Stimulated activated CD8-positive, alpha-beta memory T cell treated with anti-CD3 and anti-CD28 coated beads, Interleukin-2, amount 100 ng/mL, for 1 hour (primary cell): ENCODE measurements at places on chromosomes 7 and 10.

DNA sequence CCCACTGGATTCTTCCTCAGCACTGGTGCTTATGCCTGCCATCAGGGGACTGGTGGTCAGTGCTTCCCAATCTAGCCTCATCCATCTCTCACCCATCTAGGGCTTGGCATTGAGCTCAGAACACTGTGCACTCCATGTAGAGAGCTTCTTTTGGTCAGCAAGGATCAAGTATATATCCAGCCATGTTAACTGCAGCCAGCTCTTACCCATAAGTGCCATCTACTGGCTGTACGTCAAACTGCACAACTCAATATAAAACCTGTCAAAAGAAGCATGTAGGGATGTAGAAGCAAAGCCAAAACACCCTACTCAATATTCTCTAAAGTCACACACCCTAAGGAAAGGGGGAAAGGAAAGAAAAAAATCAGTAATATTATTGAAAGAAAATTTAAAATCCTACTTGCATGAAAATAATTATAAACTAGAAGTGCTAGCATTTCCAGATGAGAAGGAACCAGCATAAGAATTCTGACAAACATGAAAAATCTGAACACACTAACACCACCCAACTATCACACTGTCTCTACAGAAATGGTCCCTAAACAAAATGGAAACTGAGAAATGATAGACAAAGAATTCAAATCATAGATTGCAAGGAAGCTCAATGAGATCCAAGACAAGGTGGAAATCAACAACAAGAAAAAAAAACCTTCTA is 531.1 kb upstream of the STEAP1 start:
- DNase-seq = no peak

- DNase-seq = no peak
Measured at GRCh38 chr10:58951746-58952145, 224.7 kb upstream of the PHYHIPL start.

- DNase-seq = no peak
Measured at GRCh38 chr10:103171278-103171677, 21.8 kb downstream of the NT5C2 start.

DNA sequence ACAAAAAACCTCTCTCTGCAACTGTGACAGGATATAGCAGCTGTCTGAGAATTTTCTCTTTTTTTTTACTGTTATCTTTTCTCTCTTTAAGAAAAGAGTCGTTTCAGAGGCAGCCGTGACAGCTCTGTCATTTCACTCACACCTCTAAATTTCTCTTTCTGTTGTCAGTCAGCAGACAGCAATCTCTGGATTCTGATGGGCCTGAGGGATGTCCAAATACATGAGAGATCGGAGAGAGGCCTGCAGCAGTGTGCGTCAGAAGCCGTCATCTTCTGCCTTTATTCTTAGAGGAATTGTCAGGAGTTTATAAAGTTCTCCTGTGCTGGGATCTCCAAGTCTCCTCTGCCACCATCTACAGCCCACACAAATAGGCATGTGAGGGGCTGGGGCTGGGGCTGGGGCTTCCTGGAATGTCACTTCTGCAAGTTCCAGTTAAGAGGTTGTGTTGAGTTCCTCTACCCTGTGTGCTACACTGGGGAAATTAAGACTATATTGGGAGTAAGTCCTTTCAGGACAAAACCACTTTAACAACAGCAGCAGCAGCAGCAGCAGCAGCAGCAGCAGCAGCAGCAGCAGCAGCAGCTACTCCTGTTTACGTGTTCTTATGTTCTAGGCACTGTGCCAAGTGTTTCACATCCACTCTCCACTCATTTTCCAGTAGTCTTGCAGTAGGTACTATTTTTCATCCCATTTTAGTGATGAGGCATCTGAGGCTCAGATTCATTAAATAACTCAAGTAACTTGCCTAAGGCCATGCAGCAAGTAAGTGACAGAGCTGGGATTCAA is 541.3 kb downstream of the LRMDA start:
- no peak for DNase-seq

- DNase-seq = no peak
Measured at GRCh38 chr10:80465451-80465835, 11.3 kb downstream of the TSPAN14 start.

DNA sequence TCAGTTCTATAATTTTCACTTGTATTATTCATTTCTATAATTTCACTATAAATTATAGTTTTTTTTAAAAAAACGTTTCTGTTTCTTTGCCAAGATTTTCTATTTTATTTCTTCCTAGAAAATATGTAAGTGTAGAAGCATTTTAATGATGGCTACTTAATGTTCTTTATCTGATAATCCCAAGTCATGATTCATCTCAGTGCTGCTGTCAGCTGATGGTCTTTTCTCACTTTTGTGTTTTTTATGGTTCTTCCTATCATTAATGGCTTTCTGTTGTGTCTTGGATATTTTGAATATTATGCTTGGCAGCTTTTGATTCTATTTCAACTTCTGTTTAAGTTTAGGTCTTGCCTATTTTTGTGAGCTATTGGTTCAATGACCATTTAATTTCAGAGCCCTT is 268.6 kb downstream of the BAMBI start:
- no peak for DNase-seq

DNA sequence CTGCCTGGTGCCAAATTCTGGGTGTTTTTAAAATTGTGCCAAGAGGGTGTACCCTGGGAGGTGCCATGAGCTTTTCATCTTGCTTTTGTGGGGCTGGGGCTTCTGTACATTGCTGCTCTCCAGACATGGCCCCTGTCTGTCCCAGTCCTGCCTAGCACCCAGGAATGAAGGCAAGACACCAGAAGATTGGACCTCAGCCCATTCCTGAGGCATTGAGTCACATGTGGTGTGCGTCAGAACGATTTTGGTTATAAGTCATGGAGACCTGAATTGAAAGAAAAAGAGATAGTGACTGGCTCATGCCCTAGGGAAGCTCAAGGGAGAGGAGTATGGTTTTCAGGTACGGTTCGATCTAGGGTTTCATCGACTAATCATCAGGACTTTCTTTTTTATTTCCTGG is 493.2 kb downstream of the TYW1 start:
- DNase-seq = no peak

- no peak for DNase-seq
Measured at GRCh38 chr7:79050603-79051002, 402.9 kb downstream of the MAGI2 start.

- DNase-seq = no peak
Measured at GRCh38 chr7:11109659-11110058, 136.0 kb downstream of the PHF14 start.

GRCh38 chr7:158123753-158124152 is 463.9 kb downstream of the PTPRN2 start:
- DNase-seq = no peak
